ENCODE measurements at places on chromosomes 16 and 17.

- no peak for DNase-seq
These were observed 50.9 kb upstream of the NLK start for GRCh38 chr17:27991462-27991993.

DNA sequence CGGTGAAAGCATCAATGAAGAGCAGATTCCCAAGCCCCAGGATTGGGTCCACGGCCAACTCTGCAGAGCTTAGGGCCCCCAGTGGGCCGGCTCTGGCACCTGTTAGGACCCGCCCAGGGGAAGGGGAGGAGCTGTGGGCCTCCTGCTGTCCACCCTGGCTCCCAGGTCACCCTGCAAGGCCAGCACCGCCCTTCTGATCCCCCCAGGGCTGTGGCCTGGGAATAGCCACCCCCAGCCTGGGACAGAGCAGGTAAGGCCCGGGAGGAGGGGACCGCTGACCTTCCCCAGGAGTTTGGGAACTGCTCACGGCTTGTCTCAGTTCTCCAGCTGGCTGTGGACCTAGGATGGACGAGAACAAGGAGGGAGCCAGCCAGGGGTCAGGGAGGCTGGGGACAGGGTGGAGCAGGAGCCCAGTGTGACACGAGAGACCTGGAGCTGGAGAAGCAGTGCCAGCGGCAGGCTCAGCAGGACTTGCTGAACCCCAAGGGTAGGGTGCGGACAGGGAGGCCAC is 39.3 kb upstream of the SLC38A10 start:
- DNase-seq, result no peak

- no peak for DNase-seq
These were observed 46.1 kb downstream of the IRX3 start for GRCh38 chr16:54240271-54241129.

DNA sequence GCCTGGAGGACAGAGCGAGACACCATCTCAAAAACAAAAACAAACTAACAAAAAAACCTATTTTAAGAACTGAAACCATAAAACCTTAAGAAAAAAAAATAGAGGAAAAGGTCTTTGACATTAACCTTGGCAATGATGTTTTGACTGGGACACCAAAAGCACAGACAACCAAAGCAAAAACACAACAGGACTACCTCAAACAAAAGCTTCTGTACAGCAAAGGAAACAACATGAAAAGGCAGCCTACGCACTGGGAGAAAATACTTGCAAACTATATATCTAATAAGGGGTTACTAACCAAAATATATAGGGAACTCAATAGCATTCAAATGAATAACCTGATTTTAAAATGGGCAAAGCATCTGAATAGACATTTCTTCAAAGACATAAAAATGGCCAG is 32.3 kb downstream of the CDR2 start:
- DNase-seq, result no peak

- DNase-seq, result no peak
These were observed 12.6 kb downstream of the OSBPL7 start for GRCh38 chr17:47808830-47809480.

- no peak for DNase-seq
These were observed 87.2 kb downstream of the MAP2K4 start for GRCh38 chr17:12107905-12108304.

GRCh38 chr17:46125831-46126230 is 67.4 kb downstream of the KANSL1 start:
- no peak for DNase-seq

DNA sequence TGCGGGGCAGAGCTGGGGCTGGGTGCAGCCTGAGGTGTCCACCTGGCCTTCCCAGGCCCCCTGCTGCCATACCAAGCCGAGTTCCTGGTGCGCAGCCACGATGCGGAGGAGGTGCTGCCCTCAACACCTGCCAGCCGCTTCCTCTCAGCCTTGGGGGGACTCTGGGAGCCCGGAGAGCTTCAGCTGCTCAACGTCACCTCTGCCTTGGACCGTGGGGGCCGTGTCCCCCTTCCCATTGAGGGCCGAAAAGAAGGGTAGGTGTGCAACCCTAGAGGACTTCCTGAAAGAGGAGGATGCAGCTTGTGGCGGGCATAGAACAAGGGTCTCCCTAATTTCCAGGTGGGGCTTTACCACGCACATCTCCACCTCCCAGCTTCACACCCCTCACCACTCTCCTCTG is 2.5 kb downstream of the SGCA start:
- no peak for DNase-seq

DNA sequence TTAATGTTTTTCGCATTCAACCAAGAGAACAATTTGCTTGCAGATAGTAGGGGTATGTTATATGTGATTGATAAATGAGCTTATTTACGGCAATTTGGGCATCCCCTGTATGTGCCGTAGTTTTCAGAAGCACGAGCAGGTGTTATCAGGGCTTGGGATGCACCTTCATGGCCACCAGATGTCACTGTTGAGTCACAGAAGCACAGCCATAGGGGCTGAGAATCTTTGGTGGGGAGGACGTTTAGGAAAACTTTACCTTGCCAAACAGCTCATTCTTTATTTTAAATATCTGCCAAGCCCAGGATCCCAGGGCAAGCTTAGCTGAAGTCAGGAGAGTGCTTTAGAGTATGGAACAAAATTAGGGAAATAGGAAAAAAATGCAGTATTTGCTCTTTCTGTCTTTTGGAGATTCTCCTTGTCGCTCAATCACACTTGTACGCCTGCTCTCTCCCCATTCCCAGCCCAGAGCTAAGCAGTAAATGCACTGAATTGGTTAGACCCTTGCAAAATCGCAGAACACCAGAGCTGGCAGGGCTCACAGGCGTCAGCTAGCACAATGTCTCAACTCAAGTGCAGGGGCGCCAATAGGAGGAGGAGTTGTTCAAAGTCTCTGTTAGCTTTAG is 93.6 kb upstream of the MPHOSPH6 start:
- peak; percentile 63 for DNase-seq

DNA sequence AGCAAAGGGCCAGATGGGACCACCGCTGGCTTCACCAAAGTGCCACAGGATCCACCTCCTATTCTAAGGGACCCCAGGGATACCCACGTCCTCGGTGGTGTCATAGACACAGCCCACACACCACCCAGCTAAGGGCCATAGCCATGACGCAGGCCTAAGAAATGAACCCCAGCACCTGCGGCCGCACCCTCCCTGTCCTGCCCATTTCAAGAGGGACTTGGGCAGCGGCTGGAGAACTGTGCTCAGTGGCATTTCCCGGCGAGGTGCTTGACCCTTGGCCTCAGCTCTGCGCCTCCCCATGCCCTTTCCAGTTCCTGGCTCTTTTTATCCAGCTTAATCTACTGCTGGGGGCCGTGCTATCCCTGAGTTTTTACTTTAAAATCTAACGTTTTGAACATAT is 27.3 kb downstream of the ZNF778 start:
- no peak for DNase-seq

GRCh38 chr17:81427173-81428120 is 32.2 kb downstream of the BAHCC1 start:
- no peak for DNase-seq

DNA sequence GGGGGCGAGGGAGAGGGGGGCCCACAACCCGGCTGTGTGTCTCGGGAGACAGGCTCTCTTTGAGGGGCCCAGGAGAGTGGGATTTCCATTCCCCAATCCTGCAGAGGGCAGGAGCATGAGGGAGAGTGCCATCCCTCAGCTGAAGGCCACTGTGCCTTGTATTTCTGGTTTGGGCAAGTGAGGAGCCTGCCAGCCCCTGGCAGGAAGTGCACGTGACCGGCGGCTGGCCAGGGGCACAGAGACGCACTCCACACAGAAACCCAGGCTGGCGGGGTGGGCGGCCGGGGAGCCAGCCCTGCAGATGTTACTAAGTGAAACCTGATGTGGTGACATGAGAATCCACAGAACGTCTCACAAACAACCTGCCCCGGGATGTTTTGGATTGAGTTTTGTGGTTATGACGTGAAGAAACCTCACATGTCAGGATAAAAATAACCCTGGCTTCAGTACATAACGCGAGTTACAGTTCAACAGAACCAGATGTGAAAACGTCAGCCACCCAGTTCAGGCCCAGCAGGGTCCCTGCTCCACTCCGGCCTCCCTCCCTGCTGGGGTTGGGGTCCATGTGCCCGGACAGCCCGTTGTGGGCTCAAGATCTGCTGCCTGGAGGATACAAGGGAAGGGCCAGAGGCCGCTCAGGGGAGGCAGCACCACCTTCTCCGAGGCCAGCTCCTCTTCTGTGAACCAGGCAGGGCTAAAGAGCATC is 51.7 kb upstream of the MTSS2 start:
- no peak for DNase-seq

DNA sequence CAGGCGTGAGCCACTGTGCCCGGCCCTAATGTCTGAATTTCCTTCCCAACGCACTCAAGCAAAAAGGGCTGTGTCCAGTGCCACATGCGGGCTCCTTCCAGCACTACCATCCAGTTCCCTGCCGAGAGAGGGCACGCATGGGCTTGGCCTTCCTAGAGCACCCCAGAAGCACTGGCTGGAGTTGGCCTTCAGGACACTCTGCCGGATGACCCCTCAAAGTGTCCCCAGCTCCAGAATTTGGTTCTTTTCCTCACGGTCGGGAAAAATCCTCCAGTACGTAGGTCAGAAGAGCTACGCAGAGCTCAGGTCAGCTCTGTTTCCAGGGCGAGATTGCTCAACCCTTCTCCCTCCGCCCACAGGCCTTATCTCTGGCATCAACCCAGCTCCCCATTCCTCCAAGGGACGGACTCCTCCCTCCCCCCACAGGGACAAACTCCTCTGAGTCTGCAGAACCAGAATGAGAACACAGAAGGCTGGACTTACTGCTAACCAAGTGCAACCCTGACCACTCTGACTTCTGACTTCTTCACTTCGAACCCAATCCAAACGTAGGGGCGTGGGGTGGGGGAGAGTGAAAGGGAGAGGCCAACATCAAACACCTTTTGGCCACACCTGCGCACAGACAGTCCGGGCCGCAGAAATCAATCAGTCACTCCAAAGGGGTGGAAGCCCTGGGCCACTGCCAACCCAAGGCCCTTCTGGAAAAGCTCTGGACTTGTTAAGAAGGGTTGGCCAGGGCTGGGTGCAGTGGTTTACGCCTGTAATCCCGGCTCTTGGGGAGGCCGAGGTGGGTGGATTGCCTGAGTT is 3.6 kb downstream of the CDC42EP4 start:
- peak; percentile 76 for DNase-seq

- no peak for DNase-seq
These were observed 17.1 kb downstream of the SGCA start for GRCh38 chr17:50182783-50183420.

GRCh38 chr16:89898201-89898967 is 20.3 kb upstream of the MC1R start:
- no peak for DNase-seq

DNA sequence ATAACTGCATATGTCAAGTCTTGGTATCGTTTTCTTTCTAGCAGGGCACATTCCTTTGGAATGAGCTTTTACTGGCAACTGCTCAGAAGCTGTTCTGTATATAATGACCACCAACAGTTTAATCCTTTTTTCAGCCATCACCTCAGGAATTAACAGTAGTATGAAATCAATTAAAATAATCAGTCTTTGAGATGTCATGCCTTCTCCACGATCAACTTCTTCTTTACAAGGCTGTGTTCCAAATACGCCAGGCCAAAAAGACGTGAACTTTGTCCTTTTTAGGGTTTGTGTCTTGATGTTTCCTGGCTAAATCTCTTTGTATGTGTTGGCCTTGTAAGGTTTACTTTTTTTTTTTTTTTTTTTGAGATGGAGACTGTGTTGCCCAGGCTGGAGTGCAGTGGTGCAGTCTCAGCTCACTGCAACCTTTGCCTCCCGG is 54.9 kb downstream of the ABCC1 start:
- no peak for DNase-seq

DNA sequence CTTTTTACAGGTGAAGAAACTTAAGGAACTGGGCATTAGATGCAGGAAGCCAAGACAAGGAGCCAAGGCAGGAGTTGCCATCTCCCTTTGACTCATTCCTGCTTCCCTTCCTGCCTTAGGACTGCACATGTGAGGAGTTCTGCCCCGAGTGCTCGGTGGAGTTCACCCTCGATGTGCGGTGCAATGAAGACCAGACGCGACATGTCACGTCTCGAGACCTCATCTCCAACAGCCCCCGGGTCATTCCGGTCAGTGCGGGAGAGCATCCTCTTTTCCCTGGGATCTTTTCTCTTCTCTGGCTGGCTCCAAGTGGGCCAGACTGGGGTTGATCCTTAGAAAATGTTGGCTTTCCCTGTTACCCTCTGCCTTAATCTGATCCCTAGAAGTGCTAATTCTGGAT is 6.6 kb downstream of the POLR2C start:
- DNase-seq, result no peak

GRCh38 chr16:82011199-82011641 is at the start of gene SDR42E1:
Gene SDR42E1, minus strand, starts transcription at chr16:82011470. Its CDS starts 10,612 bp downstream, at chr16:82000858.
- no peak for DNase-seq

GRCh38 chr16:309476-309875 is 26.5 kb downstream of the PDIA2 start:
- no peak for DNase-seq

DNA sequence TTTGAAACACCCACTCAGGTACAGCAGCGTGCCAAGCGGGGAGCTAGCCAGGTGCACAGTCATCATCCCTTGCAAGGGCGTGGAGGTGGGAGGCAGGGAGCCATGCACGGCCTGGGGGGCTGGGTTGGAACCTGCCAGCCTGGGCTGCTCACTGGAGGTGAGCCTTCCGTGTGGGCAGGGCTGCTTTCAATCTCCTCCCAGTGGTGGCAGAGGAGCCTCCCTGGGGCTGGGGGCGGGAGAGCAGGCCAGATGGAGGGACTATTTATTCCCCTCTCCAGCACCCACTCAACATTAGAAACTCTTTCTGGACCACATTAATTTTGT is 90.3 kb downstream of the KATNIP start:
- no peak for DNase-seq

DNA sequence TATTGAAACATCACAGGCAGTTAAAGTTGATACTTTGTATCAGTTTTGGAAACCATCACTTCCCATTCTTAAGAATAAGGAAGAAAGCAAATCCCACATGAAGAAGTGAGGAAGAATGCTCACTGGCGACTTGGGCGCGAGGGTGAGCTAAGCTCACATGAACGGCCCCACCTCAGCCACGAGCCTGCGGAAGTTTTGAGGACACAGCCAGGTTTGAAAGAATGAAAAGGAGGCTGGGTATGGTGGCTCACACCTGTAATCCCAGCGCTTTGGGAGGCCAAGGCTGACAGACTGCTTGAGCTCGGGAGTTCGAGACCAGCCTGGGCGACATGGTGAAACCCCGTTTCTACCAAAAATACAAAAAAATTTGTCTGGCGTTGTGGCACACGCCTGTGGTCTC is 110.3 kb upstream of the CHMP6 start:
- DNase-seq, result no peak

DNA sequence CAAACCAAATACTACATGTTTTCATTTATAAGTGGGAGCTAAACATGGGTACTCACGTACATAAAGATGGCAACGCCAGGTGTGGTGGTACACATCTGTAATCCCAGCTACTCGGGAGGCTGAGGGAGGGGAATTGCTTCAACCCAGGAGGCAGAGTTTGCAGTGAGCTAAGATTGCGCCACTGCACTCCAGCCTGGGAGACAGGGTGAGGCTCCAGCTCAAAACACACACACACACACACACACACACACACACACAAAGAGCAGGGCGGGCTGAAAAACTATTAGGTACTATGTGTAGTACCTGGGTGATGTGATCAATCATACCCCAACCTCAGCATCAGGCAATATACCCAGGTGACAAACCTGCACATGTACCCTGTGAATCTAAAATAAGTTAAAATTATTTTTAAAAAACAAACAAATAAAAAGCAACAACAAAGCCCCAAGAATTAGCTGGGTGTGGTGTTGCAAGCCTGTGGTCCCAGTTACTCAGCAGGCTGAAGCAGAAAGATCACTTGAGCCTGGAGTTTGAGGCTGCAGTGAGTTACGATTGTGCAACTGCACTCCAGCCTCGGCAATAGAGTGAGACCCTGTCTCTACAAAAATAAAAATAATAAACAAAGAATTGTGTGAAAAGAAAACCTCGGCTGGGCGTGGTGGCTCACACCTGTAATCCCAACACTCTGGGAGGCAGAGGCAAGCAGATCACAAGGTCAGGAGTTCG is 11.9 kb upstream of the FAAP100 start:
- DNase-seq, result no peak
